Ascending aorta (tissue), 2 donors: ENCODE measurements at places on chromosomes 3 and 15.
A peak's percentile ranks its signal among the peaks of the same experiment; 100 is the strongest.

GRCh38 chr15:42608110-42608531 is 32.7 kb downstream of the STARD9 start:
- no peak for DNase-seq

GRCh38 chr15:98955331-98955730 is 52.3 kb downstream of the PGPEP1L start:
- DNase-seq, result no peak

GRCh38 chr3:138408751-138409570 is 25.5 kb upstream of the ESYT3 start:
- peak; percentile 27 for DNase-seq

DNA sequence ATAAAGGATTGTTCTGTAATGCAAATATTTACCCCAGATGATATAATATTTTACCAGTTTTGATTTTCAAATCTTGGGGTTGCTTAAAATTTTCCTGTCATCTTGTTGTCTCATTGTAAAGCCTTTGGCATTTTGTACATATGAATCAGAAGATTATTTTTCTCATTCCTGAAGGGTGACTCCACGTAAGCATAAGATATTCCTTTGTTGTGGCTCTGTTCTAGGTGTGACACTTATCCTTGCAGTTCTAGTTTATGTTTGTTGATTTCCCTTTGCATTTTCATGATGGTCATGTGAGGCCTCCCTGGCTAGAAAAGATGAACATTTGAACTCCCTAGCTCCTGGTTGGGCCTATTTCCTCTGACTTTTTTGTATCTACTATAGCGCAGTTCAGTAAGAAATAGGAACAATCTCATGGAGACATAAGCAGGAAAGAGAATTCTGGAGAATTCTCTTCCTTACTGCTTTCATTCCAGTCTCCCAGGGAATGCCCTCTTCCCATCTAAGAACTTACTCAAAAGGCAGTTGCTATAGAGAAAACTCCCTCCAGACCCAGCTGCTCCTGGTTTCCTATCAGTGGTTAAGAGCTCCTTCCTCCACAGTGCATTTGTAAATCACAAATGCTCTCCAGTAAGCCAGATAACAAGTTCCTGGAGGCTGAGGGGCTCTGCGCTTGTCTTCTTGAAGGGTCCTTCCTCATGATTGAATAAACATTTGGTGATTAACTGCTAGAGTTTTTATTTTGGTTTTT is 124.7 kb downstream of the WNT5A start:
- DNase-seq, result no peak

DNA sequence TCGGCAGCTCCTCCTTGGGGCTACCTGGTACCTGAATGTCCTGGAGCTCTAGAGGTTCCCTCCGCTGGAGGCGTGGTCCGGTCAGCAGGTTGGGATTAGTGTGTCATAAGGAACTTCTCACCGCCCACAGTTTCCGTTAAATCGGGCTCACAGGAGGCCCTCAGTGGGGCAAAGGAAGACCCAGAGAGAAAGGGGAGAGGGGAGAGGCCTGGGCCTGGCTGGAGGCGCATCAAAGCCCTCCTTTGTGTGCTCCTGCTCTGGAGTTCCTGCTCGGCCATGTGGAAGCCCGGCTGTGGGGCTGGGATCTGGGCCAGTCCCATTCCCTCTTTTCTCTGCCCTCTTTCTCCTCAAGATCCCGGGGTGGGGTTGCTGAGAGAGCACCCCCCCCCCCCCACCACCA is at the start of gene RLBP1:
RLBP1 (minus strand) TSS at position 37 of the 400 bp plus-strand sequence. CDS start 2,604 bp downstream, outside the sequence.
- no peak for DNase-seq

DNA sequence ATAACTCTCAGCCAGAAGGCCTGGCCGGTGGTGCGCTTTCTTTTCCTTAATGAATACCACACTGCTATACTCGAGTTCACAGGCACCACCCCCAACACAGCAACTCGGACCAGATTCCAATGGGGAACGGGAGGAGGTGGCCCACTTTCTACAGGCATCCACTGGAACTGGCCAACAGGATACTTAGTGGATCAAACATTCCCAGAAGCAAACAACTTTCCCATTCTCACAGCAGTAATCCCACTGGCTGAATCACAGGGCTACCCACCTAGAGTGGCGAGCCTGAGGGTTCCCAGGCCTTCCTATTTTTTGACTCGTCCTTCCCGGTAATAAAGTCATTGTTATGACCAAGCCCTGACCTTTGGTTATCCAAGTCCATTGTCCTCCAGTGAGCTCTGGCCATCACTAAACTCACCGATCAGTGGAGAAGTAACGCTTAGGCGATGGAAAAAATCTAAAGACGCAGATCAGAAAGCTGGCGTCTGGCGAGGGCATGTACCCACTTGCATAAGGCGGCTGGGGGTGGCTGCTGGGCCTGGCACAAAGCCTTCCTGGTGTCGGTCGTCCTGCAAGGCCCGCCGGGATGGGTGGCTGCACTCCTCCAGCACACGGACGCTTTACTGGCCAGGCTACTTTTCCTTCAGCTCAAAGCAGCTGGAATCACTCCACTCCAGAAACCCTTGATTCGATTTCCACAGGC is 1.2 kb downstream of the EOGT start:
- peak; percentile 83 for DNase-seq
